ENCODE measurements at places on chromosomes 11 and 22.

DNA sequence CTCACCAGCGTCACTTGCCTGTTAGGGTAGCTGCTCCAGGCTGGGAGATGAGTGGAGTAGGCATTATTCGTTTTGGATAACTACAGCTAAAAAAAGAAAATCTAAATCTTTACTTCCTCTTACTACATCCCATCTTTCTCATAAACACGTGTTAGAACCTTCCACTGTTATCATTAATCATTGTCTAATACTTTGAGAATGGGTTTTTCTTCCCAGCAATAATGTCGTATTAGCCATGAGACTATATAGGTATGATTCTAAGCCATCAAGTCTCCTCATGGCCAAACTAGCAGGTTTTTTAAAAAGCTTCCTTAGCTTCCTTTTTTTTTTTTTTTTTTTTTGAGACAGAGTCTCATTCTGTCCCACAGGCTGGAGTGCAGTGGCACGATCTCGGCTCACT is 3.9 kb upstream of the TEF start:
- DNase-seq = no peak

- no peak for DNase-seq
Observed at GRCh38 chr11:108147150-108147549, 25.8 kb downstream of the ACAT1 start.

DNA sequence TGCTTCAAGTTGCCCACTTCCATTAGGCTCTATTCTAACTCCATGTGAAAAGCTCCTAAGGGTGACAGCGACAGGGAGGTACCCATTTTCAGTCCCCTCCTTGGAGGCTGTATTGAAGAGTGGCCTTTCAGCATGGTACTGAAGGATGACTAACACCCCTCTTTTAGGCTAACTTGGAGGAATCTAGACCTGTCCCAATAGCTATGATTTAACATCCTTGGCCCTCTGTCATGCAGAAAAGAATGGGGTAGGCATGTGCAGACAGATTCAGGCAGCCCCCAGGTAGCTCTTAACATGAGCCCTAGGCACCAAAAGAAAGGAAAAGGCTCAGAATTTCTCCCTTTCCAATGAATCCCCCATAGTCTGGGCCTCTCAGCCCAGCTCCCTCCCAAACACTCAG is 89.3 kb upstream of the AMOTL1 start:
- no peak for DNase-seq

DNA sequence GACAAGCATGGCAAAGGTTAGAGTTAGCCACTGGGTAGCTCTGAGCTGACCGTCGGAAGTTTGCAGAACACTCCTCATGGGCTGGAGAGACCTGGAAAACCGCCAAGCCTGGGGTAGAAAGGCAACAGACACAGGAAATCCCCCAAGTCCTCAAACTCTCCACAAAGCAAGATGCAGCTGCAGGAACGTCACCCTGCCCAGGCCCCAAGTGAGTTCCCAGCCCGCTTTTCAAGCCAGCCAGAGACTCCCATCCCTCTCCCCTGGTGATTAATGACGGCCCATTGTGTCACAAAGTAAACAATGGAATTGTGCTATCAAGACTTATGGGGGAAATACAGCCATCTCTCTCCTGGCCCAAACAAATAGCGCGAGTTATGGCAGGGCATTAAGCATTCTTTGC is 633.0 kb downstream of the TBC1D22A start:
- DNase-seq = no peak

GRCh38 chr22:41369837-41370236 is 11.9 kb upstream of the TEF start:
- no peak for DNase-seq

GRCh38 chr11:110772863-110773262 is 60.6 kb upstream of the ARHGAP20 start:
- no peak for DNase-seq

DNA sequence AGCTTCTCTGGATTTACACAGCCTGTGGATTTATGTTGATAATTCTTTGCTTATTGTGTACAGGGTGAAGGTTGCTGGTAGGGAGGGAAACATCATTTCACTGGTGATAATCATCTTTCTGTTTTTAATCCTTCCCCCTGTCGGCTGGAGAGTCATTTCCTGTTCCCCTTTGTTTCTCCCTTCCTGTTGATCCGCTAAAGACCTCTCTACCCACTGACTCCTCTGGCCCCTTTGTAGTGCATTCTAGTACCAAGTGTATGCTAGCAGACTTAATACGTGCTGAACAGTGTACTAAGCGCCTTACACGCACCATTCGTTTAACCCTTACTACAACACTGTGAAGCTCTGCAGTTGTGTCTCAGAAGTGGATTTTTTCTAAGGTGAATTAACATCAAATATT is 19.0 kb upstream of the OR9Q1 start:
- DNase-seq = no peak

GRCh38 chr11:113764527-113765219 is 8.8 kb downstream of the ZW10 start:
- no peak for DNase-seq
